ENCODE measurements at places on chromosomes 5 and 9. TPM values are rescaled to one million over a fixed set of nuclear protein-coding genes. Genes with fewer than 3 reads are reported as not detected.
A peak's percentile ranks its signal among the peaks of the same experiment; 100 is the strongest.

GRCh38 chr5:58156361-58156760 is 303.5 kb downstream of the PLK2 start:
- DNase-seq = peak; percentile 4

DNA sequence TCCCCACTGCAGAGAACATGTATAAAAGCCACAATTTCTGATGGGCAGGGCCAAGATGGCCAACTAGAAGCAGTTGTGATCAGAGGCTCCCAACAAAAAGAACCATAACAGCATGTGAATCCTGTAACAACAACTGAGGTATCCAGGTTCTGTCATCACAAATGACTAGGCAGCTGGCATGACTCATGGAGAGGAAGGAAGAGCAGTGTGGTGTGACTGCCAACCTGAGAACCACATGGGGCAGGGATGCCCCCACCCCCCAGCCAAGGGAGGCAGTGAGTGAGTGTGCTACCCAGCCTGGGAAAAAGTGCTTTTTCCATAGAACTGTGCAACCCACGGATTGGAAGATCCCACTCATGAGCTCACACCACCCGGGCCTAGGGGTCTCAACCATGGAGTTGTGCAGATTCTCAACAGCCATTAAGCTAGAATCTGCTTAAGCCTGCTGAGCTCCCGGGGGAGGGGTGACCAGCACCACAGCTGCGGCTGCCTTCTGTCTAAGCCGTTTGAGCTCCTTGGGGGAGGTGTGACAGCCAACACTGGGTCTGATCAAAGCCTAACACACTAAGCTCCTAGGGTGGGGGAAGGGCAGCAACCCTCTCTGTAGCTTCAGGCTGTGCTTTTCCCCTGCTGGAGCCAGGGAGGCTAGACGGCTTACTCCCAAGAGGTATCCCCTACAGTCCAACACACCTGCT is 80.1 kb upstream of the DMAC1 start:
- DNase-seq = no peak

The LRRC8A gene
- 62.2 TPM for total RNA-seq

The ZNF454 gene
- total RNA-seq = 0.43 TPM

- DNase-seq = no peak
Measured at GRCh38 chr5:61289669-61290306, 42.3 kb upstream of the ZSWIM6 start.

DNA sequence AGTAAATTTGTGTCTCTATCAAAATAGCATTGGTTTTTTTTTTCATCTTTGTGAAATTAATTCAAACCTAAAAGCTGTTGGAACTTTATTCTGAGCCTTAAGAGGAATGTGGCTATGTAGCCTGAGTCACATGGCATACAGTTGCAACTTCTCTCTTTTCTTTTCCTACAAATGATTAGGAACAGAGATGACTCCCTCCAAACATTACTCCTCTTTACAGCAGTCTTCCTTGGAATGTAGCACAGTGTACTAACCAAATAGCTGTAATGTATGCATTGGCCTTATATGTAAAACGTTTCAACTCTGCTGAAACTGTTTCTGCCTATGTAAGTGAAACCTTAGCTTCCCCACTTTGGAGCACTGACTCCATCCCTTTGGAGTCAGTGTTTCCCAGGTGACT is 100.9 kb upstream of the MAP1B start:
- no peak for DNase-seq

The GNA14 gene
- 6.5 TPM for total RNA-seq

- DNase-seq = no peak
Measured at GRCh38 chr5:171978519-171978918, 27.9 kb downstream of the FBXW11 start.

The ZBTB34 gene
- total RNA-seq = 6.9 TPM
